ENCODE measurements at places on chromosomes 5 and 9. TPM values are rescaled to one million over a fixed set of nuclear protein-coding genes. Genes with fewer than 3 reads are reported as not detected.

DNA sequence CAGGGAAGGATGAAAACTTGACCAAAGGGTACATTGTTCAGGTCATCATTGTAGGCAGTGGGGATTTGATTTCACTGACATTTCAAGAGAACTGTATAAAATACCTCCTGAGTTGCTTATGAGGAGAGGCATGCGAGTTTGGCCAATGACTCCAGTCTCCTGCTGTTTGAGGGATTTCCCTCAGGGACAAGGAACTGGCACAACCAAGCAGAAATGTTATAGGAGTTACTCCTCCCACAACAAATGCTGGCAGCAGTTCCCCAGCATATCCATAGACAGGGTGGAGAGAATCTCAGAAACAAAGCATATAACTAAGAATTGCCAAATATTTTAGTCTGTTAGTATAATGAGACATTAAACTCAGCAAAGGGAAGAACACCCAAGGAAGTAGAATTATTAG, 47.2 kb upstream of the FBXL7 start:
- DNase-seq, result no peak

DNA sequence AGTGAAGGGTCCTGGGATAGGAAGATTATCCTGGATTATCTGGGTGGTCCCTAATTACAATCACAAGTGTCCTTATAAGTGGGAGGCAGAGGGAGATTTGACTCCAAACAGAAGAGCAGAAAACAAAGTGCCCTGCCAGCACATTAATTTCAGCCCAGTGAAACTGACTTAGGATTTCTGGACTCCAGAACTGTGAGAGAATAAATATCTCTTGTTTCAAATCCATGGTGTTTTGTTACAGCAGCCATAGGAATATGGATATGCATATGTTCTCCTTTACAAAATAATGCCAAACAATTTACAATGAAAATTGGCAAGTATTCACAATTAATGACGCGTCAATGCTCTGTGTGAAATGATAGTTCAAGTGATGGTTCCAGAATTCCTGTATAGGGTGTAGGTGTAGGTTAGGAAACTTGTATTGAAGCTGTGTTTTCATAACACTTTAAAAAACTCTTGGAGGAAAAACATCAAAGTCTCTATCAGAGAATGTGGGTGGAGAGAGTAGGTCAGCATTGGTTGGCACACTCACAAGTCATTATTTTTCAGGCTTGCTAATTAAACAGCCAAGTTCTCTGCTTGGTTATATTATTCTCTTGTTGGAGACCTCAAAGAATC, 19.9 kb upstream of the PLPP1 start:
- no peak for DNase-seq

GRCh38 chr9:27117489-27118135, 8.6 kb downstream of the TEK start:
- no peak for DNase-seq

GRCh38 chr9:19630760-19631159, 158.1 kb downstream of the SLC24A2 start:
- no peak for DNase-seq

GRCh38 chr9:406886-407654, 192.4 kb downstream of the DOCK8 start:
- no peak for DNase-seq

DNA sequence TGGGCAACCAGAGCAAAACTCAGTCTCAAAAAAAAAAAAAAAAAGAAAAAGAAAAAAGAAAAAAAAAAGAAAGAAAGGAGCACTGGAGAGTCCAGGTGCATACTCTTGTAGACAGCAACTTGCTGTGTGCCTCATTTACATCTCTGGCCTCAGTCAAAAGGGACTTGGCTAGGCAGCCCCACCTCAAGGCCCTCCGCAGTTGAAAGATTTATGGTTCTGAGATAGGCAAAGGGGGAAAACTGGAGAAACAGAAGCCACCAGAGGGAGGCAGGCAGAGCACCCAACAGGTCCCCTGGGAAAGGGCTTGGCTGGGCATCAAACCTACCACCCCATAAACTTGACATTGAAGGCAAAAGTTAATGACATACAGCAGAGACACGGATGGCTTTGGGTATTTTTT, 6.1 kb downstream of the ORM2 start:
- DNase-seq, result no peak

- DNase-seq, result no peak
Observed at GRCh38 chr5:14753292-14753691, 88.8 kb downstream of the OTULIN start.

GRCh38 chr9:2838371-2839000, 5.4 kb downstream of the PUM3 start:
- no peak for DNase-seq

- no peak for DNase-seq
Observed at GRCh38 chr5:117010574-117010973, 436.0 kb upstream of the SEMA6A start.

DNA sequence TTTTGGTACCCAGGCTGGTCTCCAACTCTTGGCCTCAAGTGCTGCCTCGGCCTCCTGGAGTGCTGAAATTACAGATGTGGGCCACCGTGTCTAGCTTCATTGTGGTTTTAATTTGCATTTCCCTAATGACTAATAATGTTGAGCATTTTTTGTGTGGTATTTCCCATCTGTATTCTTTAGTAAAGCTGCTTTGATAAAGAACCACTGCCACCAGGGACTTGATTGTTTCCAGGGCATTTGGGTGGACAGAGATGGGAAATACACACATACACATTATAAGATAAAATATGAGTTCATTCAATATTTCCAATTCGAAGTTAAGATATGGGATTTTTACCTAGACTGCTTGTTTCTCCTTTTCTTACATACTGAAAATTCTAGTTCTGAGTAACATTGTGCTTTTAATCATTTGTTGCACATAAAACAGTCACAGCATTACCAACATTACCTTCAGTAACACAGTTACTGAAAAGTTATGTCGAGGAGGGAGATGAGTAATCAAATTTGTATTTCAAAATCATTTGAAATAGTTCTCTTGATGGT, 28.9 kb downstream of the HABP4 start:
- no peak for DNase-seq

DNA sequence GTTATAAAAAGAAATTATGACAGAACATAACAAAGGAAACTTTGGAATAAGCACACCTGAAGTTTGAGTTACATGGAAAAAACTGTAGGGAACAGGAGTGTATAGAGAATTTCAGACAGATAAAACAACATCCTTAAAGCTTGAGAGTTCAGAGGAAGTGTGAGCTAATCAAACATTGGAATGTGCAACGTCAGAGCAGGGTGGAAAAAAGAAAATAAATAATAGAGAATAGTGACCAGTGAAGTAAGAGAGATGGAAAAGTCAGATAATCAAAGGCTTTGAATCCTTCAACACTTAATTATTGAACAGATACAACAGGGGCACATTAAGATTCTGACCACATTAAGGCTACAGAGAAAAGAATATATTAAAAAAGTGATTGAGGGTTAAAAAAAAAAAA, 128.5 kb upstream of the CDH10 start:
- no peak for DNase-seq

GRCh38 chr5:115168829-115169486, 750 bp downstream of the TRIM36 start:
- DNase-seq, result no peak

DNA sequence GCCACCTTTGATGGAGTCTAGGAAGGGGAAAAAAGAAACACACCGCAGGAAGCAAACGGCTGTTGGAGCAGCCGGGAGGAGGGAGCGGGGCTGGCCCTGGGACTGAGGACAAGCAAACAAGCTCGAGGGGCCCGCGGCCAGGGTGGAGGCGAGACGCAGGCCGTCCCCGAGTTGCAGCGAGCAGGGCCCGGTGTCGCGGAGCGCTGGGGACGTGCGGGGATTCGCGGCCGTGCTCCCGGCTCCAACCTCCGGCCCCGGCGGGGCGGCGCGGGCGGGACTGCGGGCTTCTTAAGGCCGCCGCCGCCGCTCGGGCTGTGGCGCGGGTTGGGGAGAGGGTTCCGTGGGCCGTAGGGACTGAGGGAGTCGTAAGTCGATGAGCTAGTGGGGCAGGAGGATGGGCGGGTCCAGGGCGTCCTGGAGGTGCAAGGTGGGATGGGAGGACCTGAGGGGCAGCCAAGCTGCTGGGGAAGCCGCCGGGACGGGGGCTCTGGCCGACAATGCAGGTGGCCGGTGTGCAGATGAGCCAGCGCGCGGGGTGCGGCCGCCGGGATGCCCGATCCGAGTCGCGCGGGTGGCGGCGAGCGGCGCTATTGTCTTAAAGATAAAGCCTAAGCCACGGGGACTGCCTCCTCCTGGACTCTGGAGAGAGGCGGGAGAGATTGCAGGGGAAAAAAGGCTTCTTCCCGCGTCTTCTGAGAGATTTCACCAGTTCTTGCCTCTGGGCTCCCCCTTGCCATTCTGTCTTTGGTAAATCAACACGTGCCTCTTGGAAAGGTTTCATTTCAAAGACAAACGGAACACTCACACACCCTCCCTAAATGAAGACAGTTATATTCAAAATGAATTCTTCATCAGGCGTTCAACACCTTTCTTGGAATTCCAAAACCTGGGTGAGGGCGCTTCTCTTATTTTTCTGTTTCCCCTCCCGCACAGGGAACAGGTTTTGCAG, 1.6 kb upstream of the HAPLN1 start:
- DNase-seq, result peak; percentile 70

GRCh38 chr9:88804254-88804596, 187.0 kb upstream of the S1PR3 start:
- DNase-seq, result no peak

- DNase-seq, result no peak
Observed at GRCh38 chr5:138515556-138516245, 27.3 kb downstream of the ETF1 start.

GRCh38 chr5:18111906-18112465, 477.7 kb downstream of the TAF11L14 start:
- DNase-seq, result no peak

IFNA21 gene
- total RNA-seq, result not detected

TMEM252 gene
- not detected for total RNA-seq

CCNO gene
- total RNA-seq, result not detected

COX7C gene
- total RNA-seq, result 172 TPM

MLANA gene
- total RNA-seq, result not detected

MAPK9 gene
- total RNA-seq, result 76.6 TPM

PCDHB3 gene
- total RNA-seq, result 19.7 TPM

PFN3 gene
- total RNA-seq, result not detected

PCDH12 gene
- total RNA-seq, result 4.2 TPM

GABRB2 gene
- 63.2 TPM for total RNA-seq

SCAI gene
- total RNA-seq, result 42.6 TPM

PCDHA4 gene
- 17.2 TPM for total RNA-seq

GPR150 gene
- not detected for total RNA-seq

TIMD4 gene
- total RNA-seq, result 0.45 TPM

DOCK8 gene
- 1.8 TPM for total RNA-seq

Data from cerebellum (tissue), 4 donors.